ENCODE measurements at places on chromosomes 7 and 10.

GRCh38 chr7:23960361-23960760 lies 250.3 kb downstream of the STK31 start:
- no peak for DNase-seq

DNA sequence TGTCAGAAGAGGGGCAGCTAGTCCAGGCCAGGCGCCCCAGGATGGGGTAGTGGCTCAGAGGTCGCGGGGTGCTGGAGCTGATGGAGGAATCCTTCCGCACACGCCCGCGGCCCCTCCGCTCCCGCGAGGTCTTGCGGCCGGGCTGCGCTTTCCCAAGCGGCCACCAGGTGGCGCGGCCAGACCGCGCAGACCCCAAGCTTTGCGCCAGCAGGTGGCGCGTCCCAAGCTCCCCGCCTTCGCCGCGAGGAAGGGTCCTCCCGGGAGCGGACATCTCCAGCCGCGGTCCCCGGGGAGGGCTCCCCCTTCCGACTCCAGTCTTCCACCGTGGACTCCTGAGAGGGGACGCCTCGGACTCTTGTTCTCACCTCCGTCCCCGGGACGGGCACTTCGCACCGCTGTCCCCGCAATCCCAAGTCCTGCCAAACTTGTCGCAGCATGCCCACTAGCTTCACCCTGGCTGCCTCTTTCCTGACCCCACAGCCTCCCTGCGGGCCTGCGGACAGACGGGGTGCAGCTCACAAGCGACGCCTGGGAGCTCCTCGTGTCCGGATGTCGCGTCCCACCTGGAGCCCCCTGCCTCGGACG lies 19.4 kb downstream of the KCNK18 start:
- peak; percentile 59 for DNase-seq

DNA sequence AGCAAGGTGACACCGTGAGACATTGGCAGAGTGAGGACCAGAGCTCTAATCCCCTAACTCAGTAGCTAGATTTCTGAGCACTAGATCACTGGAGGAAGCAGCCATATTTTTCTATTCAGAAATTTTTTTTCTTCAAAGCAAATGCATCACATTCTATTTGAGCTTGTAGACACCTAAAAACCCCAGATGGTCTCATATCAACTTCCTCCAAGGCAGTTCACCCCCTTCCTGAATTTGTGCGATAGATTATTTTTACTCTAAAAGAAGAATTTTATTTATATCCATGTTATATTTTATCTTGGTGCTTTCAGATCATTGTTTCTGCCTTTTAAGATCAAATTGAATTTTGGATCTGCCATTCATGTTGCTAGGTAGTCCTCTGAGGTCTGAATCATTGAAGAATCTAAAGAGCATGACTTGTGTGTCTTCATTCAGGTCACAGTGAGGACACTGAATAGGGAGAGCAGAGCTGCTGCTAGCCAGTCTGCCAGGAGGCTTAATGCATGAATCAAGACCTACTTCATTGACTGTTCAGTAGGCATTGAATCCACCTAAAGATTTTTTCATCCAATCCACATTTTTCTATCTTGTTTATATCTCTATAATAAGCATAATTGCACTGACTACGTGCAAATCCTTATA lies 92.9 kb upstream of the LRRTM3 start:
- DNase-seq, result no peak

DNA sequence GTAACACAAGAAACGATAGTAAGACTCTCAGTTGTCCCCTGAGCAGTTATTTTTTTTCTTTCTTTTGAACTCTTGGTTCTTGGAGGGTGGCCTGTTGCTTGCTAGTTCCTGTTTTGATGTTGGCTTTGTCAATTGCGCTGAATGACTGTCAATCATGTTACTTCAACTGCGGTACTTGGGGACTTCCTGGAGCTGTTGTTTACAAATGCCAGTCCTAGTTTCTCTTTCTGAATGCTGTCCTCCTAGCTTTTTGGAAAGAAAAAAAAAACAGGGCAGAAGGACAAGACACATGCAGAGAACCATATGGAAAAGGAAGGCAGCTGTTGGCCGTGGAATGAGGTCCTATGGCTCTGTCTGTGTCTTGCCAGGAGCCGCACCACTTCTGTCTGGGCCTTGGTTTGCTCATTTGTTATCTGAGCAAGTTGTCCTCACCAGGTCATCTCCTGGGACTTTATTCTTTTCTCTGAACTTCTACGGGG lies 7.0 kb upstream of the PDCD4 start:
- DNase-seq, result no peak

GRCh38 chr10:11715815-11716494 lies 26.2 kb upstream of the ECHDC3 start:
- DNase-seq, result no peak

DNA sequence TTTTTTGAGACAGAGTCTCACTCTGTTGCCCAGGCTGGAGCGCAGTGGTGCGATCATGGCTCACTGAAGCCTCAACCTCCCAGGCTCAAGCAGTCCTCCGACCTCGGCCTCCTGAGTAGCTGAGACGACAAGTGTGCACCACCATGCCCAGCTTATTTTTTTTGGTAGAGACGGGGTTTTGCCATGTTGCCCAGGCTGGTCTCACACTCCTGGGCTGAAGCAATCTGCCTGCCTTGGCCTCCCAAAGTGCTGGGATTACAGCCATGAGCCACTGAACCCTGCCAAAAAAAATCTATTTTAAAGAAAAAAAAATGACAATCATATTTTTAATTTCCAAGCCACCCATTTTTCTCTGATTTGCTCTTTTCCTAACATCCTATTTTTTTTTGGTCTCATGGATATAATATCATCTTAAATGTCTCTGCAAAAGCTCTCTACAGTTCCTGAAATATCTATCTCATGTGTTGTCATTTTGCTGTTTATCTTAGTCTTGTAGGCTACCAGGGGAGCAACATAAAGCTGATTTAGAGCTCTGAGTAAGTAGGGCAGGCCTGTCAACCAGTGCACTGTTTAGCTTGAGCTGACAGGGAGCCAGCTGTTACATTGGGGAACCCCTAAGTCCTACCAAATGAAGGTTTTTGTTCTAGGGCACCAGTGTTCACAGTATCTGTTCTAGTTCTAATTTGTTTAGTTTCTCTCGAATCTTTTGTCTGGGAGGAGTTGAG lies 29.9 kb upstream of the HBP1 start:
- no peak for DNase-seq

- no peak for DNase-seq
These were observed 114.1 kb downstream of the VIPR2 start for GRCh38 chr7:159030490-159031134.

DNA sequence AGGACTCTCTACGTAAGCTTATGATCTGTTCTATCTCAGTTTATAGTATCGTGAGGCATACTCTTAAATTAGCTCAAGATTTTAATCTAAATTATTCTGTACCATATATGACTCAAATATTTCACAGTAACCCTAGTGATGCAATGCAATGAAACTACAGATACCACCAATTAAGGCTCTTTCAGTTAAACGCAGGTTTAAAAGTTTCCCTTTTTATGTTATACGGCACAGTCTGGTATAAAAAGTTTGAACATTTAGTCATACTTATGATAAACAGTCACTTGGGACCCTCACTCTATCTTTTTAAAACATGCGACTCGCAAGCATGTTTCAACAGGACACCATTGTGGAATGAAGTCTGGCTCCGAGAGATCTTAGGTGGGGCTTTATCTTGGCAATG lies 107.2 kb downstream of the CDK6 start:
- DNase-seq, result no peak

DNA sequence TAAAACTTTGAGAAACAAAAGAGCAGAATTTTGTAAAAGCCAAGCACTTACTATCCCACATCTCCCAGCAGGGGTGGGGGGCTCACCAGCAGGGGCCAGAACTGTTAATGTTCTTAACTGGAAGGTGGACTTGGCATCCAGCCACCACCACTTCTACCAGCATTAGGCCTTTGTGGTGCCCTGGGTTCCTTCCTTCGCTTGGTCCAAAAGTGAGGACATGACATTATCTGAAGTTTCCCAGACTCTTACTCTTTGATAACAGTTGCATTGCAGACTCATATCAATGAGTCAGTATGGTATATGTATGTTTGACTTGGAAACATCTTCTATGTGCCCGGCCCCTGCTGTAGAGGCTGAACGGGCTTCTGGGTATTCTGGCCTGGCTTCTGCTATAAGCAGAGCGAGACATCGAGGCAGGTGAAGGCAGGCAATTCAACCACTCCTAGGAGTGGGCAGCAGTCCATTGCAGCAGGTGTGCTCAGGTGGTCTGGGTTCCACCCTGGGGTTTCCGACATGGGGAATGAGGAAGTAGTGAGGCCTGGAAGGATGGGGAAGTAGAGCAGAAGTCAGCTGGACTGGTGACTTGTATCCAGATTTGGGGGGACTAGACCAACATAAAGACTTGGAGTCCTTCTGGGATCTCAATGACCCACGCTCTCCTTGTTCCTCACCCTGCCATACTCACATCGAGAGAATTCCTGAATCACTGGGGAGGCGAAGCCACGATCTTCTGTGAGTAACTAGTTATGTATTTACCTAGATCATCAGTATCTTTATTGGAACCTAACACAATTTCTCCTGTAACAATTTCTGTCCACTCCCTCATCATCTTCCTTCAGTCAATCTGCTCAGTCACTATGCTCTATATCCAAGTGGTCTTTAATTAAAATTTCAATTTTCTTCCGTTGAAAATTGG lies 4.1 kb downstream of the ZNF777 start:
- DNase-seq, result no peak

DNA sequence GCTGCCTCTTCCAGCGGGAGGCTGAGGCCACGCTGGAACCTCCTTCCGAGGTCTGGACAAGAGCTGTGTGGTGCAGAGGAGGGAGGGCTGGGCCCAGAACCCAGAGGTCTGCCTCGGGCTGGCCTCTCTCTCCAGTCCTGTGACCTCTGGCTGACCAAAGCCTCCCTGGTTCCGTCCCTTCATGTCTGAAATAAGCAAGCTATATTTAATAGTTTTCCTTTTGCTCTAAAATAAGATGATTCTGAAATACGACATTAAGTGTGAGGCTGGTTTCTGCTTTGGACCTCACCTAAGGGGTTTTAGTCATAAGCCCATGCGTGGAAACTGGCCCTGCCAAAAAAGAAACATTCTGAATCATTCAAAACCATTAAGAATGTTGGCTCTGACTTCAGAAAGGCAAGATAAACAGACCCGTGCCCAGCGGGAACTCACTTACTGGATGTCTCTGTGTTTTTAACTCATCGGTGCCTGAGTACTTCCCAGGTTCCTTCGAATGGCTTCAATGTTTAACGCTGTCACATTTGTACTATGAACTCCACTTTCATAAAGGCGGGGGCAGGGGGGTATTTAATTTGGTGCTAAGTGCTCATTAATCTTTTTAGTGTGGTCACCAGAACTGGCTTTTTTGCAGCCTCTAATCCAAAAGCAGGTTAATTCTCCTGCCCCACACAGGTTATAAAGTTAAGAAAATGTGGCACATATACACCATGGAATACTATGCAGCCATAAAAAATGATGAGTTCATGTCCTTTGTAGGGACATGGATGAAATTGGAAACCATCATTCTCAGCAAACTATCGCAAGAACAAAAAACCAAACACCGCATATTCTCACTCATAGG lies 157.5 kb upstream of the KLF14 start:
- DNase-seq, result no peak

DNA sequence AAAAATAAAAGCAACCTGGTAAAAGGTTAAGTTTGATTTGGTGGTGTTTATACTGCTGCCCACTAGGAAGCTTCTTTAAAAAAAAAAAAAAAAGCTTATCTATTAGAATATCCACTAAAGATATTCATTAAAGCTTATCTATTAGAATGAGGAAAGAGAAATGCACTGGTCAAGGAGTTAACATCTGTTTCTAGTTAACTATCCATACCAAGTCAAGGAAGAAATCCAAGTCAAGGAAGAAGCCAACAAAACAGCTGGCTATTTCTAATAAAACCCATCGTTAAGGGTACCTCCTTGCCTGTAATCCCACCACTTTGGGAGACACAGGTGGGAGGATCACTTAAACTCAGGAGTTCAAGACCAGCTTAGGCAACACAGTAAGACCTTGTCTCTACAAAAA lies 82.6 kb downstream of the JMJD1C start:
- DNase-seq, result no peak

DNA sequence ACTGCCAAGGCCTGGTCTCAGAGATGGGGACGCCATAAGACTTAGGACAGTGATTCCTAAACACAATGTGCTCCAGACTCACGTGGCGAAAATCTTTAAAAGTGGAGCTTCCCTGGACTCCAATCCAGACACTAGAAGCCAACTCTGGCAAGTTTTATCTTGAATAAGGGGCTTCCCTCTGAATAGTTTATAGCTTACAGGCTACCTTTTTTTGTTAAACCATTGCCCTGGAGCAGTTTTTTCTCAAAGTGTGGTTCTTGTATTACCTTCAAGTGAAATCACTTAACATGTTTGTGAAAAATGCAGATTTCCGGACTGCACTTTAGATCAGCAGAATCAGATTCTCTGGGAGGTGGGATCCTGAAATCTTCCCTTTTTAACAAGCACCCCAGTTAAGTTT lies 171.7 kb upstream of the PHF14 start:
- no peak for DNase-seq

DNA sequence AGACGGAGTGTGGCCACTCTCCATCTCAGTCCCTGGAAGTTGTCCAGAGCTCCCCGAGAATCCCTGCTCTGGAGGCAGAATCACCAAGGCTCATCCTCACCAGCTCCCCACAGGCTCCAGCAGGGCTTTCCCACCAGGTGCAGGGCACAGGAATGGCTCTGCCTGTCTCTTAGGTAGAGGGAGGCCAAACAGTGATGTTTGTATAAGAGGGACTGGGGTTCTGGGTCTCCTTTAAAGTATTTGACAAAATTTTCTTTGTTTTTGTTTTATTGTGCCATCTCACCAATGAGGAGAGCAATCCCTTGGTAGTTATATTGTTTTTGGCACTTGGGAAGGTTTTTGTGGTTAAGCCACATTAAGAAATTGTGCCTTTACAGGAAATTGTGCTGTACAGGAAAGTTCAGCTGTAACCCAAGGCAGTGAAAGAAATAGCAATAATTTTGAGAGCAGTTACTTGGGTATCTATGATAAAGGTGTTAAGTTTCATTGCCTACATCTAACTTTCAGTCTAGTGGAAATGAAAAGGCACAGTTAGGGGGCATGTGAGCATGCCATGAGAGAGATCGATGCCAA lies 219.3 kb upstream of the PRSS58 start:
- no peak for DNase-seq

DNA sequence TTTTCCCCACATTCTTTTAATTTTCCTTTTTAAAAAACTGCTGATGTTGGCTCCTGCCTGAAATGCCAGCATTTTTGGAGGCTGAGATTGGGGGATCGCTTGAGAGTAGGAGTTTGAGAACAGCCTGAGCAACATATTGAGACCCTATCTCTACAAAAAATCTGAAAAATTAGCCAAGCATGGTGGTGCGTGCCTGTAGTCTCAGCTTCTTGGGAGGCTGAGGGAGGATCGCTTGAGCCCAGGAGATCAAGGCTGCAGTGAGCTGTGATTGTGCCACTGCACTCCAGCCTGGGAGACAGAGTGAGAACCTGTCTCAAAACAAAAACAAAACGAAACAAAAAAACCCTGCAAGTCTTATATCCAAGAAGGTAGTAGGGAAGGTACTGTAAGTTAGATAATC lies 51.7 kb downstream of the ZMYND11 start:
- DNase-seq, result no peak
